Activated naive CD4-positive, alpha-beta T cell treated with anti-CD3 and anti-CD28 coated beads, Interleukin-2, amount 50 U/mL, for 72 hours (primary cell): ENCODE measurements at places on chromosomes 11 and 22.

DNA sequence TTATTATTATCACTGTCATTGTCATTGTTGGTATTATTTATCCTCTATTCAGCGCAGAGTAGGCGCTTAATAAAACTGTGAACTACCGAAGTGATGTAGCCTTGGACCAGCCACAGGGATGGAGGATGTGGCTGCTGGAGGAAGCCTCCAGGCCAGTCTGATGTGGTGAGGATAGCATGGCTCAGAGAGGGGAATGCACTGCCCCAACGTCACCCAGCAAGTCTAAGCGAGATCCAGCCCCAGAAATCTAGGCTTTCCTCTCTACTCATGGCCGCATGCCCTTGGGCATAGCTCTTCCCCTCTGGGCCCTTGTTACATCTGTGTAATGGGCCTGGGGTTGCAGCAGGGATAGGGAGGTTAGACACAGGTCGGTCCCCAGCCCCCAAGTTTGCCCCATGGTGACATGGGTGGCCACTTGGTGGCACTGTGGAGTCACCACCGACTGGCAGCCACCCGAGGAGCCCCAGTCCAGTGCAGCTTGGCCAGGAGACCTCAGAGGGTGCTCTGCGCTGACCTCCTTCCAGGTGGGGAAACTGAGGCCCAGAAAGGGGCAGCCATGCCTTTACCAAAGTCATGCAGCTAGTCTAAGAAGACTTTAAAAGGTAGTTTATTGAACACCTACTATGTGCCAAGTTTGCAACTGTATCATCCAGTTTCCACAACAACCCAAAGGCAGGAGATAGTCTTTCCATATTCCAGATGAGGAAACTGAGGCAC is 395.7 kb downstream of the MN1 start:
- DNase-seq = peak; percentile 47

GRCh38 chr11:37657645-37658044 is 1059.6 kb upstream of the RAG2 start:
- DNase-seq = no peak

- no peak for DNase-seq
Observed at GRCh38 chr11:3913921-3914320, 58.5 kb downstream of the STIM1 start.

- DNase-seq = no peak
Observed at GRCh38 chr11:43927925-43928707, 14.3 kb upstream of the C11orf96 start.

- DNase-seq = no peak
Observed at GRCh38 chr22:40953471-40953870, 2.3 kb downstream of the RBX1 start.

DNA sequence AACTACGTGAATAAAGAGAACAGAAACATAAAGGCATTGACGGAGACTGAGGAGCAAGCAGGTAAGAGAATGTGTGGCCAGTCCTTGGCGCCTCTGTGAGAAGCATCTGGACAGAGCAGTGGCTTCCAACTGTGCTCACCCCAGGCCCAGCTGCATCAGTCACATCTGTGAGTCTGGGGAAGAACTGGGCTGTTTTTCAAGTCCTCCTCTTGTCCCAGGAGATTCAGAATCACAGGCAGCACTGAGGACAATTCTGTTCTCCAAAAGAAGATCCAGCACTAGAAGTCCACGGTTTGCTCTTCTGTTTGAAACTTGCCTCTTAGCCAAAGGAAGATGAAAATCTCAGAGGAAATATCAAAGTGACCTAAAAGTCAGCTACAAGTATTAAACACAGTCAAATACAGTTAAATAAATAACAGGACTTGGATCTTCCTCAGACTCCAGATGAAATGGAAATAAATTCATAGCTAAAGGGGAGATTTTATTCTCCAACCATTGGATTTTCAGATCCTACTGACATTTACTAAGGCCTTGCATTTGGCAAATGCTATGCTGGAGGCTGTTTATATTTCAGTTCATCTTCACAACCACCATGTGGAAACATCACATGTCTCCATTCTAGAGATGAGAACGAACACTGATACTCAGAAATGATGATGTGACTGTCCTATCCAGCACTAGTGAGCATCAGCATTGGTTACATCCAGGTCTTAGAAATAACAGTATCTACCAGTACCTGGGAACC is 14.1 kb downstream of the FAM181B start:
- no peak for DNase-seq

DNA sequence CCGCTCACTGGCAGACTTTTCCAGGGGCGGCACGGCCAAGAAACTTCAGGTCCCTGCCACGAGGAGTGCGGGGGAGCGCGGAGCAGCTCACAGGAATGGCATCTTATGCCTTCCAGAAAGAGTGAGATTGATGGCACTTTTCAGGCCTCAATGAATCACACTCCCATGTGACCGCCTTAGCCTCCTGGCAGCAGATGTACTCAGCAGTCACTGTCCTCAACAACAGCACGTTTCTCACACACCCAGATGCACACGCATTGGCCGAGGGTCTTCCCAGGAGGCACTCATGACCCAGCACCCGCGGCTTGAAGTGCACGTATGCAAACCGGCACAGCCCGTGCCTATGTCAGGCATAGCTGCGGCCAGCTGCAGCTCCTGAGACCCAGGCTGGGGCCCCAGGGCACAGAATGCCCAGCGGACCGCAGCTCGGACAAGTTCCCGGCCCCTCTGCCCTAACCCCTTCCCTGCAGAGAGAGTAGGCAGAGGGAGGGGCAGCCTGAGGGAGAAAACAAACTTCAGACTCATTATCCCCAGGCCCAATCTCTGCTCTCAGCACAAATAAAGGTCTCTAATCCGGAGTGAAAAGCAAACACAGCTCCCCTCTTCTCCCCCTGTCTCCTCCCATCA is 48.3 kb downstream of the RPUSD4 start:
- DNase-seq = no peak

- DNase-seq = no peak
Observed at GRCh38 chr22:44131412-44131811, 49.3 kb upstream of the PARVG start.

- DNase-seq = no peak
Observed at GRCh38 chr22:27262361-27262760, 539.2 kb downstream of the MN1 start.

DNA sequence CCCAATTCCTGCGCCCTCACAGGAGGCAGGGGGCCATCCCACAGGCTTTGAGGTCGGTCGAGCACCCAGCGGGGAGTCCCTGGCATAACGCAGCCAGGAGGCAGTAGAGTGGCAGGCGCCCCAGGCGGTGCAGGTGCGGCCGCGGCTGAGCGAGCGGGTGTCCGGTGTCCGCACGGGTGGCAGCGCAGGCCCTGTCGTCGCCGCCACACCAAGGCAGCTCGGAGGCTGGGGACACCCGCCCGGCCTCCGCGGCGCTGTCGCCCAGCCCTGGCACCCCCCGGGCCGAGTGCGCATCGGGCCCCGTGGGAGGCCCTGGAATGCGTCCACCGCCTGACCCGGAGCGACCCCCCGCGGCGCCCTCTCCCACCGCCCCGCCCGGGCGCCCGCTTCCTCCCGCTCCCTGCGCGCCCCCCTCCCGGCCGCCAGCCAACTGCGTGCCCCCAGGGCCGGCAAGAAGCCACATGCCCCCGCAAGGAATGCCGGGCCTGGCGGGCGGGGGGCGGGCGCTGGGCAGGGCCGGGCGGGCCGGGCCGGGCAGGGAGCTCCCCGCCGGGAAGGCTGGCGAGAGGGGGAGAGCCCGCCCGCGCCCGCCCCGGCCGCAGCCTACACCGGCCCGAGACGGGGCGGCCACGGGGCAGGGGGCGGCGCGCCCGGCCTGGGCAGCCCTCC is 33.9 kb downstream of the PRDM11 start:
- no peak for DNase-seq

- no peak for DNase-seq
Observed at GRCh38 chr11:71971680-71972079, 27.0 kb upstream of the IL18BP start.

DNA sequence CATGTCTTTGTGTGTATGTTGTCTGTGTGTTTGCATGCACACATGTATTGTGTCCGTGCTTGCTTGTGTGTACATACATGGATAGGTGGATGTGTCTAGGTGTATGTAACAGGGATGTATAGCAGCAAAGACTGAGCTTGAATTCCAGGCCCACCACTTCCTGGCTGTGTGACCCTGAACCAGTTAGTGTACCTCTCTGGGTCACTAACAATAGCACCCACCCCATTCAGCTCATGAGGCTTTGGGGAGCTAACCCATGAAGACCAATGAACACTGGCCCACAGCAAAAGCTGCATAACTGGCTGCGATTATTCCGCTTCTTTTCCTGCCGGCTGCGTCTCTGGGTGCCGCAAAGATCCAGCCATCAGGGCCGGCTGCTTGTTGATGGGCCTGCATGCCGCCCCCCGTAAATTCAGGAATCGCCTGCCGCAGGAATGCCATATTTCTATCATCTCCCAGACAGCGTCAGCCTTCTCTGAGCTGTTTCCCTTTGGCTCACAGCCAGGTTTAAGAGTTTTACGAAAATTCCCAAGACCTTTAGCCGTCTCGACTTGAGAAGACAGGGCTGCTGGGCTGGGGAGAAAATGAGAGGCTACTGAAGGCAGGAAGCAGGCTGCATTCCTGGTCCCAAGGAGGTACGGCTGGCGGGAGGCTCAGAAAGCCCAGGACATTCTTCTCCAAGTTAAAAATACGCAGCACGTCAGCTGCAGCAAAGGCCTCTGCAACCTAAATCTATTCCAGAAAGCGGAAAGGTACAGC is 224.6 kb downstream of the MN1 start:
- no peak for DNase-seq

DNA sequence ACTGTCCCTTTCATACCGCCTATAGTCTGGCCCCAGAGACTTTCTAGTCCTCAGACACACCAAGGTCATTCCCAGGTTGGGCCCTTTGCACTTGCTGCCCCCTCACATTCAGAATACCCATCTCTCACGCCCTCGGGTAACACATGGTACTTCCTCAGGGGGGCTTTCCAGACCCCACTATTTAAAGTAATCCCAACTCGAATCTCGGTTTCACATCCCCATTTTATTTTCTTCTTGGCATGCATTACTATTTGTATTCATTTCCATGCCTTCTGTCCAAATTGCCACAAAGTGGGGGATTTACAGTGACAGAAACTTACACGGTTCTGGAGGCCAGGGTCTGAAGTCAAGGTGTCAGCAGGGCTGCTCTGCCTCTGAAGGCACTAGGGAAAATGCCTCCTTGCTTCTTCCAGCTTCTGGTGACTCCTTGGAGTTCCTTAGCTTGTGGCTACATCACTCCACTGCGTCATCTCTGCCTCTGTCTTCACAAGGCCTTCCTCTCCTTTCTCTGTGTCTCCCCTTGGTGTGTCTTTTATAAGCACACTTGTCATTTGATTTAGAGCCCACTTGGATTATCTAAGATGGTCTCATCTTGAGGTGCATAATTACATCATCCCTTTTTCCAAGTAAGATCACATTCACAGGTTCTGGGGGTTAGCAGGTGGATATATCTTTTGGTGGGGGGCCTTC is 15.1 kb downstream of the RCN1 start:
- no peak for DNase-seq

- DNase-seq = no peak
Observed at GRCh38 chr22:45743687-45744086, 72.1 kb downstream of the ATXN10 start.

DNA sequence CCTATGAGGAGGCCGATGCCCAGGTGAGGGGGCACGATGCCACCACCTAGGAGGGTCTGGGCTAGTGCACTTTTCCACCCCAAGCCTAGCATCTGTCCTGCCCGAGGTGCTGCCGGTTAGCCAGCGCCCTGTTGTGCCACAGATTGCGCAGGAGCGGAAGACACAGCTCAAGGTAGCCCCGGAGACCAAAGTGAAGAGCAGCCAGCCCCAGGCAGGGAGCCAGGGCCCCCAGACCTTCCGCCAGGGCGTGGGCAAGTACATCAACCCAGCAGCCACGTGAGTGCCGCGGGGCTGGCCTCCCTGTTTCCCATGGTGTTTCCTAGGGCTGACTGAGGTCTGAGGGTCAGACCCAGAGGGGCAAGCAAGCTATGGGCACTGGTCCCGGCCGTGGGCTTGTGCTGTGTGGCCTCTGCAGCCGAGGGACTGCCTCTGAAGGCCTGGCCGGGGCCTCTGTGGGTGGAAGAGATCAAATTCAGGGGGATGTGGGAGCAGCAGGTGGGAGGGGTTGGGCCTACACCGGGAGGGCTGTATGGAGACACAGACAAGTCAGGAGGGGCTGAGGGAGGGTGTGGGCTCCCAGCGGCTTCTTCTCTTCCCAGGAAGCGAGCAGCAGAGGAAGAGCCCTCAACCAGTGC is 29.1 kb downstream of the PPIL2 start:
- no peak for DNase-seq

DNA sequence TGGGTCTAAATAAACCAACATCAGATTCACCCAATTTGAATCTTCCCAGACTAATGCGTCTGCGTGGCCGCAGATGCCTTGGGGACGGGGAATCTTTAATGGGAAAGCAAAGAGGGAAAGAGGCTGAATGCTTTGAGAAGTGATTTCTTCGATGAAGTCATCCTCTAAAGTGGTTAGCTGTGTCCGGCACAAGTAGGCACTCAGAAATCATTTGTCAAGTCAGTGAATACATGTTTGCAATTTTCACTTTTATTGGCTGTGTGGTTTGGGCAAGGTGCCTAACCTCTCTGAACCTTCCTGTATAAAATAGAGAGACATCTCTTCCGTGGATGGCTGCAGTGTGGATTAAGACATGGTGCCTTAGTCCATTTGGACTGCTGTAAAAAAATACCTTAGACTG is 19.7 kb upstream of the IFT27 start:
- DNase-seq = no peak

DNA sequence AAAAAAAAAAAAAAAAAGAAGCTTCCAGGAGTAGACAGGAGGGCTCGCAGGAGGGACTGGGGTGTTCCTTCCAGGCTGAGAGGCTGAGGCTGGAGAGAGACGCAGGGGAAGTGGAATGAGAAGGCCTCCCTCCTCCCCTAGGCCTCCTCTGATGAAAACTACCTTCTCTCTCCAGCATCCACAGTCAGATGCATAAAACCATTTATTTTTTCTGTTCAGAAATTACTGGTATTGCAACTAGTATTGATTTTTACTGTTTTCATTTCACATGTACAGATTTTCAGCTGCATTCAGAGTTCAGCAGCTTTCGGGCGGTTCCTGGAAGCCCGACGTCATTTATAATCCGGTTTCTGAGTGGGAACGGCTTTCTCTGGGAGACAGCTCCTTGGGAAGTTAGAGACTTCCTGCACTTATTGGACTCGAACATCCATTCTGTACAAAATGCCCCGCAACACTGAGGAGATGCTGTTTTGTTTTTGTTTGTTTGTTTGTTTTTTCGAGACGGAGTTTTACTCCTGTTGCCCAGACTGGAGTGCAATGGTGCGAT is 6.9 kb upstream of the NFAM1 start:
- DNase-seq = no peak

GRCh38 chr22:40147388-40148176 is 30.1 kb upstream of the TNRC6B start:
- no peak for DNase-seq

DNA sequence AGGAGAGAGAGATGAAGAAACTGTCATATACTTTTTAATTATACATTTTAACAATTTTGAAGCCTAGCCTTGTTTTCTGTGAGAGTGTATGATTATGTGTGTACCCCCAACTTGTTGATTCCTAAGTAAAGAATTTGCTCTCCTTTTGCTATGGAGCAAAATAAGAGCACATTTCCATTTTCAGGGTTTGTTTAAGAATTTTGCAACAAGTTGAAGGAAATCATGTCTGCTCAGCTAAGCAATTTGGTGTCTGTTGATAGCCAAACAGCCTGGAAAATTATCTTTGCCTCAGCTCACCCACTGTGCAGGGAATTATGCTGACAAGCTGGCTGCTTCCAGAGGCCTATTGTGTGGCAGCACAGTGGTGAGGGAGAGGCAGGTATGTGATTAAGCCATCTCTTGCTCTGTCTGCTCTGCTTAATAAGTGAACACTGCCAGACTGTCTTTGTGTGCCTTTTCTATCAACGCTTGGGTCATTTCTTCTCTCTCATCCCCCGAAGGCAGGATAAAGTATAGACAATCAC is 135.1 kb upstream of the TTC12 start:
- DNase-seq = no peak

GRCh38 chr22:38766076-38766777 is 10.4 kb upstream of the SUN2 start:
- DNase-seq = no peak
